ENCODE measurements at places on chromosomes 4 and X.

- DNase-seq = no peak
Measured at GRCh38 chr4:164177153-164177552, 576.8 kb upstream of the SMIM31 start.

- DNase-seq = no peak
Measured at GRCh38 chrX:16022580-16023200, 100.7 kb upstream of the GRPR start.

DNA sequence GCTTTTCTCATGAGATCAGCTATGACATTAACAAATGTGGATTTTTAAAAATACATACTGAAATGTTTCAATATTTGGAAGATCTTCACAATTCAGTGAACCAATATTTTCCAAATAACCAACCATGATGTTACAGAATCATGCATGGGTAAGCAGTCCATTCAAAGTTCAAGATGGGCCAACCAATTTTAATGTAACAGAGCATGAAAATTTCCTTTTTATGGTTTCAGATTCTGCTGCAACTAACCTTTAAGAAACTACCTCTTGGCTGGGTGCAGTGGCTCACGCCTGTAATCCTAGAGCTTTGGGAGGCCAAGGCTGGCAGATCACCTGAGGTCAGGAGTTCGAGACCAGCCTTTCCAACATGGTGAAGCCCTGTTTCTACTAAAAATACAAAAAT is 107.7 kb downstream of the RBM47 start:
- no peak for DNase-seq

- DNase-seq = no peak
Measured at GRCh38 chr4:513327-513726, 14.3 kb downstream of the PIGG start.

DNA sequence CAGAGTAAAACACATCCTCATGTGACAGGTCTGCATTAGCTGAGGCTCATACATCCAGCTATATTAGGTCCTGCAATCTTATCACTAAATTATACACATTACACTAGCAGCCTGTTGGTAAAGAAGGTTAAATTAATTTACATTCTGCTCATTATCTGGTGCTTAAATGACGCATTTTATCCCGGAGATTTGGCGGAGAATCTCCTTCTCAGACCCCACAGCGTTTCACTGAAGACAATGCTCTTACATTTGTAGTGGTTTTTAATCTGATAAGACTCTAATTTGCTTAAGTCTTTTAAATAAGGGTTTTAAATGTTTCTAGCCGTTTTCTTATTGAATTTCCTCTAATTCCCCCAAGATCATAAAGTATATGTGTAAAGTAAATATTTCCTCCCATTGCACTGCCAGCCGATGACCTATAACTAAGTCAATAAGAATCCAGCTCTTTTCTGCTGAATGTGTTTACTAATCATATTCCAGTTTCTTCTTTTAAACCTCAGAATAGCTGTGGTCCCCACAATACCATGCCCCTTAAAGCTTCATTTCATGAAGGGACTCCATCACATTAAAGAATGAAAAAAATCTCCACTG is 2.1 kb upstream of the PITX2 start:
- DNase-seq = no peak

DNA sequence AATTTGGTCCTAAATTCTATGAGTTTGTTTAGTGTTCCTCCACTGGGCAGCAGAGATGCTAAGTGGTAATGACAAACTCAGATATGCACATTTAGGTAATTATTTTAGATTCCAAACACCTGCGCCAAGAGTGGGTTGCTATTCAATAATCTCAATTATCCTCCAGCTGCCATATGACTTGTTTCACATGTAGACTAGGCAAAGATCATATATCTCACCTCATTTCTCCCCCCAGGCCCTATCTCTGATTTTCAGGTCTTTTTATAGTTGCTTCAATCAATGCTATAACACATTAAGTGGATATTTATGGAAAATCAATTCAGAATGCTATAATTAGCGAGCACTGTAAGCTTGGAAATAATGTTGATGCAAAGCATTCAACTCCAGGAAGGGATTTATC is 217.6 kb downstream of the KCTD8 start:
- no peak for DNase-seq

DNA sequence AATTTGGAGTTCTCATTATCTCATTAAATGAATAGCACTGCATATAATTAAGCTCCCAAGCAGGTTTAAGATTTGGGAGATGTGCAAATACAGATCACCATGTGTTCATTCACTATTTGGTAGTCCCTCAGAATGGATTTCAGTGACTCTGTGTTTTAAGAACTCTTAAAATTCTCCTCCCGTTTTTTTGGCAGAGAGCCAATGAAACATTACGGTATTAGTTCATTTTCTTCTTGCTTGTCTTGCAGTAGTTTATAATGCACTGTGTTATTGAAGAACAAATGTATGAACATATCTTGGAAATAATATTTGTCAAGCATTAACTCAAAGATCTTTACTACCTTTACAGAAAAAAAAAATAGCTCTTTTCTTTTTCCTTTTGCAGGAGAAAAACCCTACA is 32.7 kb downstream of the KLF3 start:
- DNase-seq = no peak

DNA sequence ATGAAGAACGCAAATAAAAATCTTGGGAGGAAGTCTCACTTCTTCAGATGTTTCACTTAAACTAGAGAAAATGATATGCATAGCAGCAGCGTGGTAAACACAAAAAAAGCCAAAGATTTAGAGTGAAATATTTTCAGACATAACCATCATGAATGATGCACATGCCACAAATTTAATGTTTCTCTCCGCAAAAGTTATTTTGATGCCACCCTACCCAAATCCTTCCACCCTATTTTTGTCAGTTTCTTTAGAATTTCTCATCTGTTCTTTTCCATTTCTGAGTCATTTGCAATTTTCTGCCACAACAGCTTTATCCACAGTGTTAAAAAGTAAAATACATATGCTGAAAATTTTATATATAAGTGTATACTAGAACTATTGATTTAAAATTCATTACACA is 1663.7 kb upstream of the ADGRL3 start:
- no peak for DNase-seq

DNA sequence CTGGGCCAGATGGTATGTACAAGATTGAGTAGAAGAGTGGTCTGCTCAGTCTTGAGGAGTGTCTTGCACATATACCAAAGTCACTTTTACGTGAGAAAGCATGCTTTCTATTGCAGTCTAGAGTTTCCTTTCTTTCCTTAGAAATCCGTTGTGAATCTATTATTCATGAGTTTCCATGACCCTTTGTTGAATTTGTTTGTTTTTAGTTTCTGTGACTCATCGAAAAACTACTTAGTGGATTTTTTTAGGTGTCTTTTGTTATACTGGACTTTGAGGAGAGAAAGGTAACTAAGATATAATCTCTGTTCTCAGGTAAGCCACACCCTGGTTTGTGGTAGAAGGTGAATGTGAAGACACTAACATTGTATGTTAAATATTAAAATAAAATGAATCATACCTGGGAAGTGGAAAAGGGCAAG is 23.0 kb downstream of the GALNT7 start:
- DNase-seq = no peak

GRCh38 chr4:139962130-139962684 is 191.8 kb downstream of the MAML3 start:
- no peak for DNase-seq

DNA sequence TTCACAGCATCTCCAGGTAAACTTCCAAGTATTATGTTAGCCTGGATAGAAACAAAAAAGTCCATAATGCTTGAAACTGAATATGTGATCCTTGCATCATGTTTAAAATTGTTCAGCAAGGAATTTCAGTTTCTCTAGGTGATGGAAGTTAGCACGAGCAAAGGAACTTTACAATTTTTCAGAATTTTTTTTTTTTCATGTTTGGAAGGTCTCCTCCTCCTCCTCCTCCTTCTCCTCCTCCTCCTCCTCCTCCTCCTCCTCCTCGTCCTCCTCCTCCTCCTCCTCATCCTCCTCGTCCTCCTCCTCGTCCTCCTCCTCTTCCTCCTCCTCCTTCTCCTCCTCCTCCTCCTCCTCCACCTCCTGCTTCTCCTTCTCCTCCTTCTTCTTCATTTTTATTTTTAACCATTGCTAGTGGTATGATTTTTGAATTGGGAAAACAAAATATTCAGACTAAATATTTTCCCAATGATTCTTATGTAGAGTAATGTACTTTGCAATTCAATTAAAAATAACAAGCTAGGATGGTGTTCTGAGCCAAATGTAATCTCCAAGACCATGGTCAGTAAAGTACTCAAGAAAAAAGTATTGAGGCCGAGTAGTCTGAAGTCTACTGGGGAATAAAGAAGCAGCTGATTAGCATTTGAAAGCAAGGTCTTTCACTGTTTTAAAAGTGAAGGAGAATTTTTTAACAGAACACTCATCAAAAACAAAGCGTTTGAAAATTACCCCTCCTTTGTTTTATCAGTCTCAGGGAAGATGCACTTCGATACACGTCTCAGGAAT is 420.9 kb upstream of the ATOH1 start:
- DNase-seq = no peak

- no peak for DNase-seq
Measured at GRCh38 chr4:153758688-153759406, 977 bp downstream of the RNF175 start.

- DNase-seq = no peak
Measured at GRCh38 chr4:92344216-92344615, 40.5 kb downstream of the GRID2 start.

DNA sequence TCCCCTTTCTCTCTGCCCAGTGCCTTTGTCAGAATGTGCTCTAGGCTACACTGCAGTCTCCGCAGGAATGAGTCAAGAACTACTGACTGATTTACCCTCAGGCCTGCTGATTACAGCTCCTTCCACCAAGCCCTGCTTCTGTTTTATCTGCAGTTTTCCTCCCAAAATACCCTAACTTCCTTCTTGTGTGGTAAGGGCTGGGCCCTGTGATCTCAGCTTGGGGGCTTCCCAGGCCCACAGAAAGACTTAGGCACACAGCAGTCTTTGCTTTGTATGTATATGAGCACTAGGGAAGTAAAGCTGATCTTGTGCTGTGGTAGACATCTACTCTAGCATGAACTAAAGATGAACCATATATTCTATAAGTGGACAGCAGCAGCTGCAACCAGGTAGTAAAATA is 18.8 kb downstream of the PAK3 start:
- DNase-seq = no peak

DNA sequence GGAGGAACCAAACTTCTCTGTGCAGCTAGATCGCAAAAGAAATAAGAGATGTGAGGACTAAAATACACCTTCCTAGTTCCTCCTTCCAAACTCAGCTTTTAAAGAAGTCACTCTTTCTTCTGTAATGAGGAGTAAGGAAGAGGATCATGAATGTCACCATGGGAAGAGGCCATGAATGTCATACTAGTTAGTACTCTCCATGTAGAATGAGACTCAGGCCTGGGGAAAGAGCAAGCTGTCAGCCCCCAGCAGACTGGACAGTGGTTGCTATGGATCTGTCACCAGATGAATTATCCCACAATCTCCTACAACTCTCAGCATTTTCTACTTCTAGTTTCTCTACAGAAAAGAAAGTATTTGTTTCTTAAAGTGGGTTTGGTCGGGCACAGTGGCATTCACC is 57.1 kb upstream of the PRDM8 start:
- DNase-seq = no peak

GRCh38 chrX:68419975-68420374 is 13.3 kb downstream of the OPHN1 start:
- no peak for DNase-seq

GRCh38 chrX:20071511-20072079 is 45.1 kb downstream of the MAP7D2 start:
- DNase-seq = no peak

DNA sequence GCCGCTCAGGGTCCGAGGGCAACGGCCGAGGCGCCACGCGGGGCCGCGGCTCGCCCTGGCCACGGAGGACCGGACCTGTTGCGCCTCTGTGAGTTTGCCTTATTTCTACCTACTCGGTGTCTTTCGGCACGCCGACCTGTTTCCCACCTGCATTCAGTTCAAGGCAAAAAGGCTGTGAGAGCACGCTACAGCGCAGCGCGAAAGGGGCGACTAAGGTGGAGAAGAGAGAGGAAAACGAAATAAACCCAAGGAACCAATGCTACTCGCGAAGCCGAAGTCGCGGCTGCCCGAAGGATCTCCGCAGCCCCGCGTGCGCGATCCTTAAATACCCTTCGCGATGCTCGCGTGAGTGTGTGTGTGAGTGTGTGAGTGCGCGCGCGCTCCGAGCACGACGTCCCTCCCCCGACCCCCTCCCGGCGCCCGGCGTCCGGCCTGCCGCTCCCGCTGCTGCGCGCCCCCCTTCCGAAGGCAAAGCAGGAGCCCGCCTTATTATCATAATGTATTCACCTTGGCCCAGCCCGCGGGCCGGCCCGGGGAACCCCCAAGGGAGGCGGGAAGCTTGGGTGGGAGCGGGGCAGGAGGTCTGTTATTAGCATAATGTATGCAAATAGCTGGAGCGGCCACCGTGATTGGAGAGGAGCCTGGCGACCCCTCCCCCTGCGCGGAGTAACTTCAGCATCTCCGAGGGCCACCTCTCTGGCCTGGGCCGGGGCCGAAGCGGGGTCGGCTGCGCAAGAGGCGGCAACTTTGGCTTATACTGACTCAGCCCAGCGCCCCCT is at the start of gene COL25A1:
TSS of gene COL25A1 (minus strand) at position 298 of the 779 bp plus-strand sequence.
- DNase-seq = no peak

GRCh38 chr4:71186257-71186565 is 152.6 kb upstream of the SLC4A4 start:
- DNase-seq = no peak

GRCh38 chr4:40630335-40631021 is 814 bp upstream of the RBM47 start:
- no peak for DNase-seq

- peak; percentile 66 for DNase-seq
Measured at GRCh38 chr4:8303485-8304281, 34.1 kb downstream of the HTRA3 start.

DNA sequence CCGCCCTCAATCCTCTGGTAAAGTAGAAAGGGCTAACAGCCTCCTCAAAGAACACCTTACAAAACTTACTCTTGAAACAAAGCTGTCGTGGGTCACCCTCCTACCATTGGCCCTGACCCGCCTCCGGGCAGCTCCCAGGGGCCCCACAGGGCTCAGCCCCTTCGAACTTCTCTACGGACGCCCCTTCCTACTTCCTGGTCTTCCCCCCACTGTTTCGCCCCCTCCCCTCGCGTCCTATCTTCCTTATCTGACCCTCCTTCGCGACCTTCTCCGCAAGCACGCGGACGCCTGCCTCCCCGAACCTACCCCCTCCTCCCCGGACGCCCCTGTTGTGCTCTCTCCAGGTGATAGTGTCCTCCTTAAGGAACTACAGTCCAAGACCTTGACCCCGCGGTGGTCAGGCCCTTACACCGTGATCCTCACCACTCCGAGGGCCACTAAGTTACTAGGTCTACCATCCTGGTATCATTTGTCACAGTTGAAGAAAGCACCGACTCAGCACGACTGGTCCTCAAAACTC is 963.1 kb downstream of the RPA4 start:
- DNase-seq = no peak

- DNase-seq = no peak
Measured at GRCh38 chr4:110635163-110635865, 12.4 kb upstream of the PITX2 start.
